ENCODE measurements at places on chromosomes 4 and X.

DNA sequence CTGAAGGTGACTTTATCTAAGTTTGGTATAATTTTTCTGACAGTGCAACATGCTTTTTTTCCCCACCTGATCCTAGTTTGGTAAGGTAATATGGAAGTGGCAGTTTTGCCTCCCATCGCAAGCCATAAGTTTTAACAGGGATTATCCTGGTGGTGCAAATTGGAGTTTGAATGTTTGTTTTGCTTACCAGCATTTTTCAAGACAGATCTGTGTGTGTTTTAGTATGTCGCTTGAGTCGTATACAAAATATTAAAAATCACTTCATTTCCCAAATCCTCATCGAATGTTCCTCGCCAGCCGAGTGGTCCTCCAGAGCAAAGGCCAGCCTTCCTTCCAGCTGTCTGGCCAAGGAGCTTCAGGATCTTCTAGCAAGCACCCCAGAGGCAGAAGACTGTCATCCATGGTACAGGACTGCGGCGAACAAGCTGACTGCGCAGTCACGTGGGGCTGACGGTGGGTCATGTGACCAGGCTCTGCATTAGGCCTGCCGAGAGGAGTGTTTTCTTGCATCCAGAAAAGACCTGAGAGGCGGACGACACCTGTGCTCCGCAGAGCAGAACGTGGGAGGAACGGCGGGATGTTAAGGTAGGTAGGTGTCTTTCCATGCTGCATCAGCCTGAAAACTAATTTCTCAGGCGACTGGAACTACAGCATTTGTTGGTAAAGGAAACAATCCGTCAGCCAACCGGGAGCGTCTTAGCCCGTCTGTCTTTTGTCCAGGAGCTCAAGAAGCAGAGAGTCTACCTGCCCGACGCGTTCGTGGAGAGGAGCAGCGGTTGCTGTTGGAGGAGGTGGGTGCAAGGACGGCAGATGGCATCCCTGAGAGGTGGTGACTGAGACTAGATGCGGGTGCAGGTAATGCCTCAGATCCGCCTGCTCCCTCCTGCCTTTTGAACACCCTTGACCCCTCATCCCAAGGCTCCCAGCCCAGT lies at the start of gene GPRASP3:
Gene GPRASP3, plus strand, starts transcription at position 507 of the 932 bp plus-strand sequence. CDS start 28,253 bp downstream, outside the sequence.
- DNase-seq, result peak; percentile 56

- DNase-seq, result no peak
Measured at GRCh38 chr4:8705161-8706145, 112.9 kb downstream of the CPZ start.

GRCh38 chr4:18007625-18008024 lies 13.9 kb downstream of the LCORL start:
- DNase-seq, result no peak

DNA sequence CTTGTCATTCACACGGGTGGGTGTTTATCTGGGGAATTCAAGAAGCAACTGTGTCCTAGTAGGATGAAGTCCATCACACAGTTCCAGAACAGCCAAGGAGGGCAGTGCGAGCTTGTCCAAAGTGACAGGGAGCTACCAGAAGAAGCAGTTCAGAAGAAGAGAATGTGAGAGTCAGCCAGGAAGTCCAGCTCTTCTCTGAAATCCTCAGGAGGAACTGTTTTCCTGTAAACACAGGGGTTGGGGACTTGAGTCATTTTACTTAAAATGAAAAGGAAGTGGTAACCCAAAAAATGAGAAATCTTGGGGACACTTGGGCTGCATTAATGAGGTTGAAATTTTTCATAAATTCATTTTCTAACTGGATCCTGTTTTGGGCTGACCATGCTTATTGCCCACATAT lies 8.2 kb upstream of the TLR10 start:
- DNase-seq, result no peak

DNA sequence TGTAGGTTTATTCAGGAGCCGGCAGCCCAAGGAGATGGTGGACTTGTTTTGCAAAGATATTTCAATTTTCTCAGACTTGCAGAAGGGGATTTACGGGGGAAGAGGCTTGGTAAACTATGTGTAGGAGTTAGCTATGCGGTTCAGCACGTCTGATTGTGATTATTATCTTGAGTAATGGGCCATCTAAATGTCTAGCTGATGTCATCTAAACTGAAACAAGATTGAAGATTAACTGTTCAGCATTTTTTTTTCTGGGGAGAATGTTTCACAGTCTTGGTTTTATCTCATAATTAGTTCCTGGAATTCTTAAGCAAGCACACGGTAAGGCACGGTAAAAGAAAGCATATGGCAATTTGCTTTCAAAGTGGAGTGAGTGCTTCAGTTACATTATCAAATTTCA lies 207.3 kb upstream of the CXorf51B start:
- no peak for DNase-seq

DNA sequence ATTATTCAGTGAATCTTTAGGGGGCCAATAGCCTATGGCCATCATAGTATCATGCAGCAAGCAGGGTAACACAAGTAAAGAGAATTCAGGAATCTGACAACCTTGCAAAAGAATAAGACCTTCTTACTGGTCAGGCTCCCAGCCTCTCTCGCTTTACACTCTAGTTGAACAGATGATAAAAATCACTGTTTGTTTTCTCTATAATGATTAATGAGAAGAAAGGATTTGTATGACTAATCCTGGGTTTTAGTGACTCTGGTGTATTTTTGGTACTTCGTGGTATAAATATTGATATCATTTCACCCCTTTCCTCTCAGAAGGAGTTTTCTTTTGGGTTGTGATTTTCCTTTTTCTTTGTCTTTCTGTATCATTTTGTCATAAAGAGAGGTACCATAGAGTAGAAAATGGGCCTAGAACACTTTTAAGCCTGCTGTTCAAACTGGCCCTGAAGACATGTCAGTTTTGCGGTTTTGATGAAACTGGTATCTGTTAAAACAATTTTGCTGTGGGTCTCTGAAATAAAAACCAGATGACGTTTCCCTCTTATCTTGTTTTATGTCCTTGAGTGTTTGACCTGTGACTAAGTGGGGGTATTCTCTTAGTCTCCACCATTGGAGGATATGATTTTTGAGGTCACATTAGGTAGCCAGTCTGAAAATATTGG lies 294.9 kb upstream of the TBX22 start:
- DNase-seq, result no peak

DNA sequence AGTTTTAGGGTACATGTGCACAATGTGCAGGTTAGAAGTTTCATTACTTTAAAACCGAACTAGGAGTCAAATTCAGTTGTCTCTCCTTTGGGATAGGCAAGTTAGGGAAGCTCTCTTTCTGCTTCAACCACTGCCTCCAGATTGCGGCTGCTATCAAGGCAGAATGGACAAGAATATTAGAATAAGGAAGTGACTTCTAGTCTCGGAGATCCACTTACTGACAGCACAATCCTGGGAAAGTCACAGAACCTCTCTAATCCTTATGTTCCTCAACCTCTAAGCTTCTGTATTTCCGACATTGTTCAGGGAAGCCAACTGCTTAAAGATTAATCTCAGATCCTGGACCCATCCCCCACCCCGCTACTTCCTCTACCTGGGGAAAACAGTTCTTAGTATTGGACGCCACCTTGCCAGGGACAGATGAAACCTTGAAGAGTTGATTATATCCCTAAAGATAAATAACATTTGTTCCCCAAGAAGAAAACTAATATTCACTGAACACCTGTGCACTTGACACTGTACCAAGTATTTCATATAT lies 2.1 kb downstream of the NUP62CL start:
- DNase-seq, result no peak

DNA sequence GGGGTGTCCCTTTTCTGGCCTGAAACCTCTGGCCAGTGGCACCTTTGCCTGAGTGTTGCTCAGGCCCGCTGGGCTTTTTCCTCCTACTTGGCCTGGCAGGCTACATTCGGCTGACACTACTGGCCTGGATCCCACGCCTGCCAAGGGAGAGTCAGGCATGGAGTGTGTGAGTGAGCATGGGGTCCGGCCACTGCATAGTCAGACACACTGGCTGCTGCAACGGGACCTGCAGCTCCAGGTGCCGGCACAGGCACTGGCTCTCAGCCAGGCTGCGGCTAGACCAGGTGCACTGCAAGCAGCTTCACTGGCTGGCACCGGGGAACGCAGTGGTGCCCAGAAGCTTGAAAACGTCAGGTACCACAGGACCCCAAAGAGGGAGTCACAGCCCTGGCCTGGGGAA lies 434.9 kb downstream of the ARHGAP24 start:
- no peak for DNase-seq

DNA sequence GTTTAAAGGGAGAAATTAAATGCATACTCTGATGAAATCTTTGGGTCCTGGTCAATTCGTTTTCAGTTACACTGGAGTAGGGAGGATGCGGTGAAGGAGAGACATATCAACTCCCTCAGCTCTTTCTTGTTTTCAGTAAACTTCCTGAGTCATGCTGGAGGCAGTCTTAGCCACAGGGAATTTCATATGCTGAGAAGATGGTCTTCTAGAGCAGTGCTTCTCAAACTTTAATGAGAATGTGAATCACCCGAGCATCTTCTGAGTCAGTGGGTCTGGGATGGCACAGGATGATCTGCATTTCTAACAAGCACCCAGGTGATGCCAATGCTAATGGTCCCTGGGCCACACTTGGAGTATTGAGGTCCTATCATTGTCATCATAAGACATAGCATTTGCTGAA lies 214.5 kb downstream of the KIT start:
- no peak for DNase-seq

DNA sequence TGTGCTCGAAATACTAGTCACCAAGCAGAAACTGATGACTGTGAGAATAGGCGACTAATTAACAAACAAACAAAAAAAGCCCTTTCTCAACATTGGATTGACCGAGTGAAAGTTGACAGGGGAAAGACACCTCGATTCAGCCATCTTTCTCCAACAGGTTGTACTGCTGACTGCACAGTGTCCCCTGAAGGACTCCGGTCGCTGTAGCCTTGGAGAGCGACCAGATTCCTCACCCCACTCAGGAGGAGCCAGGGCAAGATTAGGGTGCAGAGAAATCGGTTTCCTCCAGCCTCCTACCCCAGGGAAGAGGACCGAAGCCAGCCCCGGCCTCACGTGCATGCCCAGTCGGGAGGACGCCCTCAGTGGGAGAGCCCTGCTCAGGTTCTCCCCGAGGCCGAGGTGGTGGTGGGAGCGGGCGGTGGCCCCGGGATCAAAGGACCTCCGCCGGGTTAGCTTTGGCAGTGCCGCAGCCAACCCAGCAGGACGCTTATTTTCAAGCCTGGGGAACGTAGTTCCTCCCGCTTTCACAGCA lies 1.1 kb upstream of the RAP1GDS1 start:
- DNase-seq, result no peak

DNA sequence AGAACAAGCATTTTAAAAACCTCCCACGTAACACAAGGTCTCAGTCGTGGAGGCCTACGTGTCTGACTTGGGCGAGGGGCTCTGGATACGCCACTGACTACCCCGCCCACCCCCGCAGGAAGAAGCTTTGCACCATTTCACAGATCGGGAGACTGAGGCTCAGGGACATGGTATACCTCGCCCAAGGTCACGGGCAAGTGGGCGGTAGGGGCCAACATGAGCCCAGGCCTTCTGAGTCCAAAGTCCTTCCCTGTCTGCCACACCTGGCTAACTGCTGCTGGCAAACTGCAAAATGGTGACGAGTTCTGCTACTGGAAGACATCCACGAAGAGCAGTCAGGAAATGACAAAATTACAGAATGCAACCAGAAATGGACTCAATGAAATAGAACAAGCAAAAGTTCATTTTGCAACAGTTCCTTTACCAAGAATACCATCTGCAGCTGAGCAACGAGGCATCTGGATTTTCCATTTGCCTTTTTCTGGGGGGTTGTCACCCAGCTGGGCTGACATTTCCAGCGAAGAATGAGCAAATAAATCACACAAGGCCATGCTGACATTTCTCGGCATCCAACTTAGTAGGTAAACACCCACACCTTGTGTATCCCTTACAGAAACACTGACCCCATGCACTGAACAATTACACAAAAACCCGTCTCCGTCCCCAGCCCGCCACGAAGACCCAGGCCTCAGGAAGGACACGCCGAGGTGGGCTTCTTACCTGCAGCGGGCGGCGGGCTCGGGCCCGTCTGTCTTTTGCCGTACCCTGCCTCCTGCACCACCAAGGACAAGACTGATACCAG lies 70.2 kb upstream of the AFAP1 start:
- DNase-seq, result no peak

DNA sequence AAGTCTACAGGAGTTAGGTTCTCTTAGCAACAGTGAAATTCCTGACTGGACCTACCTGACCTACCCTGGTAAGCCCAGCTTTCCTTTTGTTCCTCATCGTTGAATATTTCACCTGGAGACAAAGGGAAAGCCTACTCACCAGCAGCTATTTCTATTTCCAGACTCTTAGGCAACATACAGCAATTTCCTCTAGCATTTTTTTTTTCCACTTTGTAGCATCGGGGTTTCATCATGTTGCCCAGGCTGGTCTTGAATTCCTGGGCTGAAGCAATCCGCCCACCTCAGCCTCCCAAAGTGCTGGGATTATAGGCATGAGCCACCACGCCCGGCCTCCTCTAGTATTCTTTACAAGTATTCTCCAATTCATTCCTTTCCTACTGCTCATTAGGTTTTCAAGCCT lies 6.8 kb upstream of the S100G start:
- no peak for DNase-seq

- DNase-seq, result no peak
Measured at GRCh38 chr4:70927502-70928137, 25.5 kb downstream of the MOB1B start.

DNA sequence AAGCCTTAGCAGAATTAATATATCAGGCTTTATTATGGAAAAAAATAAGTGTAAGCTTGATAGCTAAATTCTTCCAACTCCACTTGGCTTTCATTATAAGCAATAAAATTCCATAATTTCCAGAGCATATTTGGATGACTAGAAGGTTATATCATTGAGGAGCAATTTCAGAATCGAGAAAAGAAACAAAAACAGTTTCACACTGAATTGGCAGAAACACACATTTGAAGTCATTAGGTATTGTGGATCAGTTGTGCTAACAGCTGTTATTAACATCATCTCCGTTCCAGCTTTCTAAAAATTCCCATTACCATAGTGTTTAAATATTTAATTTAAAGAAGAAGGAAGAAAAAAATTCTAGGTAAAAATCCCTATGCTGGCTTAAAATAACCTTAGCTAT lies 92.6 kb downstream of the ANTXR2 start:
- no peak for DNase-seq

- DNase-seq, result no peak
Measured at GRCh38 chr4:81601358-81601694, 129.6 kb upstream of the RASGEF1B start.

DNA sequence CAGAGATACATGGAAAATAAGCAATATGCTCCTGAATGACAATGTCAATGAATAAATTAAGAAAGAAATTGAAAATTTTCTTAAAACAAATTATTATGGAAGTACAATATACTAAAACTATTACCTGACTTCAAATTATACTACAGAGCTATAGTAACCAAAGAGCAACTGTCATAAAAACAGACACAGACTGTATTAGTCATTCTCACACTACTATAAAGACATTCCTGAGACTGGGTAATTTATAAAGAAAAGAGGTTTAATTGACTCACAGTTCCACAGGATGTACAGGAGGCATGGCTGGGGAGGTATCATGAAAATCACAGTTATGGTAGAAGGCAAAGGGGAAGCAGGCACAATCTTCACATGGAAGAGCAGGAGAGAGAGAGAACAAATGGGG lies 60.0 kb upstream of the CYSLTR1 start:
- no peak for DNase-seq

Data from caudate nucleus (tissue), 63 donors.